B cell (primary cell): ENCODE measurements at places on chromosomes 11 and 22. TPM values are rescaled to one million over a fixed set of nuclear protein-coding genes. Genes with fewer than 3 reads are reported as not detected.

Gene MLC1
- not detected in 2 replicates for total RNA-seq

Gene OTOG
- total RNA-seq: not detected in 2 replicates

Gene F2
- total RNA-seq: not detected in 2 replicates

Gene TIMM10
- 39.6 and 39.8 TPM in 2 replicates for total RNA-seq

DNA sequence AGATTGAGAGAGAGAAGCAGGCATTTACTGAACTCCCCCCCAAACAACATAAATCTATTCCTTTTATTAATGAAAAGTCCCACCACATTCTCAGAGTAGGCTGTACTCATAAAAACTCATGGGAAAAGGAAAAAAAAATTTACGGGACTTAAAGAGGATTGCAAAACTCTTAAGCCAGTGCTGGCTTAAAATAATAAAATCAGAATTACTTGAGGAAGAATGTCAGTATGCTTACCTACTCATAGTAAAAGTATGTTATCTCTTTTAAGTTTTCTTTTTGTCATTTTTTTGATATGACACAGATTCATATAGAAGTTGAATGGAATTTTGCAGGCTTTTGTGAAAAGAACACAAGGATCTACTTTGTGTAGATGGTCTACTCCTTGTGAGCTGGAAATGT is 126.3 kb downstream of the LUZP2 start:
- H3K27ac ChIP-seq: no peak overlapping the region
- no peaks in the 10 kb centered on the region for H3K27me3 ChIP-seq
- no peaks in the 10 kb centered on the region for H3K36me3 ChIP-seq
- DNase-seq: no peak
- no peaks in the 10 kb centered on the region for H3K4me1 ChIP-seq
- no peak overlapping the region for H3K4me3 ChIP-seq

- H3K4me3 ChIP-seq: no peak overlapping the region
- H3K36me3 ChIP-seq: no peaks in the 10 kb centered on the region
- H3K27ac ChIP-seq: no peak overlapping the region
These were observed 359.3 kb downstream of the TBC1D22A start for GRCh38 chr22:47121791-47122190.

DNA sequence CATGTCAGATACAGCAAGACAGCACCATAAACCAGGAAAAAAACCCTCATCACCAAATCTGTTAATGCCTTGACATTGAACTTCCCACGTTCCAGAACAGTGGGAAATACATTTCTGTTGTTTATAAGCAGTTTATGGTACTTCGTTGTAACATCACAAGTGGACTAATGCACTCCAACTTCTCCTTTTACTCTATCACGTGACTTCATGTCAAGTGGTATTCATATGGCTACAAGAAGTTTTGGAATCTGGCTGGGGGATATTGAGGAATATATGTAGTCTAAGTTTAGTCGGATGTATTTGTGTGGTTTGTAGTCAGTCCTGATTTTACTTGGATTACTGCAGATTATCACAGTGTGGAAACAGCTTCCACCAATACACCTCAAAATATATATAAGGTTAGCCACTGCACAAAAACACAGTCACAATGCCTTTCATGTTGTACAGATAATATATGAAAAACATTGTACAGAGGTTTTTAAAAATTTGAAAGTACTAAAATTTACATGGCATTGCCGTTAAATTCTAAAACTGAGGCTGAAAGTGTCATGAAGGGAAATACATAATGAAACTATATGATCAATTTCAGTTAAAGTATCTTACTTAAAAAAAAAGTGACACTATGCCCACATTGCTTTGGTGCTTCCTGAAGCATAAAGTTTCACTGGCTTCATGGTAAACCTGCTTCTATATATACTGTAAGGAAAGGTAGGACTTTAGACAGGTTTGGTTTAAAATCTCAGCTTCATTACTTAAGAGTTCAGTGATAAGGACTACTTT is 134.1 kb downstream of the CASP12 start:
- no peak for DNase-seq
- H3K4me1 ChIP-seq: peaks cover 10% of the 10 kb centered on the region
- H3K4me3 ChIP-seq: no peak overlapping the region
- no peak overlapping the region for H3K27ac ChIP-seq

- no peaks in the 10 kb centered on the region for H3K4me1 ChIP-seq
- no peaks in the 10 kb centered on the region for H3K36me3 ChIP-seq
- no peak within 1 kb of the TSS for H3K4me3 ChIP-seq
- DNase-seq: no peak
- no peak within 1 kb of the TSS for H3K27ac ChIP-seq
These were observed at the start of gene IZUMO1R for GRCh38 chr11:94303966-94304958. Gene IZUMO1R (plus strand): TSS chr11:94304580. CDS start chr11:94305637, 1,057 bp downstream.

DNA sequence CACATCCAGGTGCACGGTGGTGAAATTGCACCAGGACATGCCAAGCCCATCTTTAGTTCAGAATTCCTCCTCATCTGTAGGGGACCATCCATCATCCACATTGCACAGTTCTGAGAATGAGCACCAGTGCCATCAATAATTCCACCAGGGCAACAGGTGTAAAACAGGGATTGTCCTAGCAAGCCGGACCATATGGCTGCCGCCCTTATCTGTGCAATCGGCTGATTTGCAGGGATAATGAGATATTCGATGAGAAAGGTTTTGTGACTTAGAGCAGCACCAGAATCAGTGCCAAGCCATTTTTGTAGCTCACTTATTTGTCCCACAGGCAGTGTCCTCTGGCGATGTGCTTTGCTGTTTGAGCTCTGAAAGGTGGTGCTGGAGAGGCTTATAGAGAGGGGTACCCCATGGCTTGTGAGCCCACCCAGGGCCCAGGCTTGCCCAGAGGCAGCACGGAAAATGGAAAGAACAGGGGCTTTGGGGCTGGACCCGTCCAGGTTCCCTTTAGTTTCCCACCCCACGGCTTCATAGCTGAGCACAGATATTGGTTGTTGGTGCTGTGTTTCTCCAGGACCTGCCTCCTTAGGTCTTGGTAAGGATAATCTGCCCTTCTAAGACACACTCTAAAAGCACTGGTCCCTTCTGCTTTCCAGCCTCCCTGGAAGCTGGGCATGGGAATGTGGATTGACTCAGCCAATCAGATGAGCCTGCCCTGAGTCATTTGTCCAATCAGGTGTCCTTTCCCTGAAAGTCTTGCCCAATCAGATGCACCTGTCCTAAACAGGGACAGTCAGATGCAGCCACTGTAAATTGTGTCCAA is 84.0 kb upstream of the SHANK2 start:
- no peaks in the 10 kb centered on the region for H3K4me1 ChIP-seq
- no peak for DNase-seq
- no peak overlapping the region for H3K27ac ChIP-seq
- H3K36me3 ChIP-seq: no peaks in the 10 kb centered on the region
- no peaks in the 10 kb centered on the region for H3K27me3 ChIP-seq

DNA sequence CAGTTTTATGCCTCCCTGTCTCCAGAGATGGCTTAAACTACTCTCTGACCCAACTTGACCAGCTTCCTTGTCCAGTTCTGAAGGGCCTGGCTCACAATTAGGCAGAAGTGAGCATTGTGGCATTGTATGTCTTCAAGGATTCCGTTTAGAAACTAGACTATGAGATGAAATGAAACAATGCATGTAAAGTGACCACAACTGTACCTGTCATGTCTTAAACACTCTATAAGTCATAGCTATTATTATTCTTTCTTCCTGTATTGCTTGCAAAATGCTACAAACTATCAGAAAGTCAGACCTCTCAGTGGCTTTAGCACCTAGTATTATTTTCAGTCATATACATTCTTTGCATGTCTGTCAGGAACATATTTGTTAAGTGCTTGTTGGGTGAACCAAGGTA is 127.9 kb upstream of the MTMR2 start:
- H3K27me3 ChIP-seq: no peaks in the 10 kb centered on the region
- H3K4me1 ChIP-seq: peaks cover 5% of the 10 kb centered on the region
- H3K36me3 ChIP-seq: no peaks in the 10 kb centered on the region
- H3K4me3 ChIP-seq: no peak overlapping the region
- no peak for DNase-seq

DNA sequence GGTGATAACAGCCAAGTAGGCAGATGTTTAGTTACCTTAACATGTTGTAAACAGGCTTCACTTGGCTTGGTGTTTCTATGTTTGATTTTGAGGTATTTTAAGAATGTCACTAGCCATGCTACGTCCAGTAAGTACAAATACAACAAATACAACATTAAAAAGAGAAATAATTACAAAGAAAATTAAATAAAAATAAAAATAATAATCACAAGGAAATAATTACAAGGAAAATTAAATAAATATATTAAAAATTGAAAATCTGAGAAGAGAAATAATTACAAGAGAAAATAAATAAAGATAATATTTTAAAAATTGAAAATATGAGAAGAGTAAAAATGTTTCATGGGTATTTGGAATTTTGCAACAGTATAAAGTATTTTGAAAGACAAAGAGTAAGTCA is 103.9 kb downstream of the GUCY1A2 start:
- H3K27me3 ChIP-seq: no peaks in the 10 kb centered on the region
- no peak overlapping the region for H3K27ac ChIP-seq
- DNase-seq: no peak
- no peak overlapping the region for H3K4me3 ChIP-seq

- H3K27ac ChIP-seq: no peak overlapping the region
- no peak overlapping the region for H3K4me3 ChIP-seq
- no peaks in the 10 kb centered on the region for H3K36me3 ChIP-seq
- peaks cover 8% of the 10 kb centered on the region for H3K27me3 ChIP-seq
- no peak for DNase-seq
These were observed 31.8 kb downstream of the SLCO2B1 start for GRCh38 chr11:75182664-75183063.

- DNase-seq: no peak
- no peaks in the 10 kb centered on the region for H3K36me3 ChIP-seq
- no peak overlapping the region for H3K27ac ChIP-seq
- no peak overlapping the region for H3K4me3 ChIP-seq
- H3K4me1 ChIP-seq: peaks cover 1% of the 10 kb centered on the region
These were observed 32.2 kb upstream of the BID start for GRCh38 chr22:17806437-17806836.

GRCh38 chr11:129427816-129428406 is 52.3 kb downstream of the BARX2 start:
- H3K4me1 ChIP-seq: no peaks in the 10 kb centered on the region
- no peak for DNase-seq
- H3K4me3 ChIP-seq: no peak overlapping the region
- H3K27me3 ChIP-seq: no peaks in the 10 kb centered on the region

GRCh38 chr11:131767421-131767820 is 397.0 kb downstream of the NTM start:
- H3K4me1 ChIP-seq: no peaks in the 10 kb centered on the region
- H3K36me3 ChIP-seq: no peaks in the 10 kb centered on the region
- no peak overlapping the region for H3K27ac ChIP-seq
- DNase-seq: no peak
- no peaks in the 10 kb centered on the region for H3K27me3 ChIP-seq
- H3K4me3 ChIP-seq: no peak overlapping the region

GRCh38 chr11:91981995-91982394 is 242.6 kb upstream of the FAT3 start:
- no peak overlapping the region for H3K27ac ChIP-seq
- no peak for DNase-seq
- no peaks in the 10 kb centered on the region for H3K36me3 ChIP-seq
- no peaks in the 10 kb centered on the region for H3K4me1 ChIP-seq
- no peak overlapping the region for H3K4me3 ChIP-seq
- H3K27me3 ChIP-seq: no peaks in the 10 kb centered on the region

DNA sequence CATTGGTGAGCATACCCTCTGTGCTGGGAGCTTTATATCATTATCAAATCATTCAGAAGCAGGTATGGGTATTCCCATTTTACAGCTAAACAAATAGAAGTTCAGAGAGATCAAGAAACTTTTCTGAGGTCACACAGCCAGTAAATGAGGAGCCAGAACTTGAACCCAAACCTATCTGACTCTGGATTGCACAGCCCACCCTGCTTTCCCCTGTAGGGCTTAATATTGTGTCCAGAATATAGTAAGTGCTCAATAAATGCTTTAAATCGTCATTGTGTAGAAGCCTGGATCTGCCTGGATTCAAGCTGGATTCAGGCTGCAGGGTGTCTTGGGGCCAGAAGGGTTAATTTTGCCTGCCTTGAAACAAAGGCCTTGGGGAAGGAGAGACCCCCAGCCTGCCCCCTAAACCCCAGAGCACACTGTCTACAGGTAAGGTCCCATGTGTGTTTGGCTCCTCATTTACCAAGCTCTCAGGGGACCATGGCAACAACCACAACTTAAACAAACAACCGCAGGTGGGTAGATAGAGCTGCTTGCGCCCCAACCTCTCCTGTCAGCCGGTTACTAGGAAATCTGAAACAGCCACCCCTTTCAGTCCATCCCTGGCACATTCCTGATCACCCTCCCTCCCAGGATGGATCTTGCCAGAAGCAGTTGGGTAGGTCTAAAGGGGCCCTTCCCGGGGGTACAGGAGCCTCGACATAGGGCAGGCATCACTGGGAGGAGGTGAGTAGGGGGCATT is 3.0 kb upstream of the SEC14L3 start:
- no peak overlapping the region for H3K4me3 ChIP-seq
- no peak for DNase-seq
- H3K36me3 ChIP-seq: no peaks in the 10 kb centered on the region
- H3K27me3 ChIP-seq: peaks cover 4% of the 10 kb centered on the region
- H3K4me1 ChIP-seq: no peaks in the 10 kb centered on the region
- no peak overlapping the region for H3K27ac ChIP-seq

GRCh38 chr11:128632141-128632791 is 44.9 kb upstream of the ETS1 start:
- H3K4me1 ChIP-seq: peaks cover 49% of the 10 kb centered on the region
- peak; percentile 72 for DNase-seq
- no peak overlapping the region for H3K27ac ChIP-seq
- no peak overlapping the region for H3K4me3 ChIP-seq
- H3K27me3 ChIP-seq: no peaks in the 10 kb centered on the region

GRCh38 chr11:13318498-13319295 is 41.1 kb downstream of the BMAL1 start:
- no peaks in the 10 kb centered on the region for H3K27me3 ChIP-seq
- peaks cover 7% of the 10 kb centered on the region for H3K4me1 ChIP-seq
- H3K27ac ChIP-seq: no peak overlapping the region
- no peak for DNase-seq

DNA sequence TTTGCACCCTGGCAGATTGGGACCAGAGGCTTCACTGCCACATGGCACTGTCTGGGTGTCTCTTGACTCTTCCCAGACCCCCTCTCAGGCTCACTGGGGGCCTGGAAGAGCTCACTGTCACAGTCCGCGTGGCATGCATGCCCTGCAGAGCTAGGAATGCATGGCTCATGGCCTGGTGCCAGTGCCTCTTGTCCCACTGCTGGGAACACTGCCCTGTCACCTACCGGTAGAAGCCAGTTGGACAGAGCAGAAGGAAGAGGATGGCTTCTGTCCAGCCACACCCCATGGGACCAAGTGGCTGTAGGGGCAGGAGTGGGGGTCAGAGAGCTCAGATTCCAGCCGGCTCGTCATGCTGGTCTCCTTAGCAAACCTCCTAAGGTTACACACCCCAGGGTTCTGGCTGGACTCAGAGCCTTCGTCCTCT is 29.7 kb downstream of the MB start:
- H3K36me3 ChIP-seq: no peaks in the 10 kb centered on the region
- H3K27ac ChIP-seq: no peak overlapping the region
- no peak overlapping the region for H3K4me3 ChIP-seq
- peaks cover 7% of the 10 kb centered on the region for H3K4me1 ChIP-seq
- no peak for DNase-seq
- H3K27me3 ChIP-seq: no peaks in the 10 kb centered on the region
